HAP-1 (cell line): ENCODE measurements at places on chromosomes 2 and 18.

DNA sequence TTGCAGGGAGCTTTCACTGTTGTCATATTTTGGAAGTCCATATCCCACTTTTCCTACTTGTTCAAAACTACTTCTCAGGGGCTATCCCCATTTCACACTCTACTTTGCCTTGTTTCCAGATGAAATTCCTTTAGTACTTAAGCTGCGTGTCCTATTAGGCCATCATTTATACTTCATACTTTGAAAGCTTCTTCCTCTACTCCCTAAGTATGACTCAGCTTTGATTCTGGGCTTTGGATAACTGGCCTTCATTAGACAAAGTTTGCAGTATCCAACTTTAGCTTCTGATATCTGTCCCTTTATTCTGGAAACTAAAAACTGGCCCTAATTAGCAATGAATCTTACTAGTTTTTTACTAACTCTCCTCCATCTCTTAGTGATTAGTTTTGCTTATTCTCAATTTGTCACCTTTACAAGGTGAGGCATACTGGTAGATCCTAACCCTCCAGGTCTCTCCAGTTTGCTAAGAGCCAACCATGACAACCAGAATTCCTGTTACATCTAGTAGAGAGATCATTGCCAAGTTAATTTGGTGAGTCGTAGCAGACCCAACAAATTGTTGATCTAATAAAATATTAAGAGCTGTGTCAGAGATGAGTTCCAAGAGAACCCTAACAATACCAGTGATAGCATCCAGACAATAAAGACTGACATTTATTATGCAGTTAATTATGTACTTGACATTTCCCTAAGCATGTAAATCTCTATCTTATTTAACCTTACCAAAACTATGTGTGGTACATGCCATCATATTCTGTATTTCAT lies 31.2 kb upstream of the ITGAV start:
- no peak for DNase-seq

DNA sequence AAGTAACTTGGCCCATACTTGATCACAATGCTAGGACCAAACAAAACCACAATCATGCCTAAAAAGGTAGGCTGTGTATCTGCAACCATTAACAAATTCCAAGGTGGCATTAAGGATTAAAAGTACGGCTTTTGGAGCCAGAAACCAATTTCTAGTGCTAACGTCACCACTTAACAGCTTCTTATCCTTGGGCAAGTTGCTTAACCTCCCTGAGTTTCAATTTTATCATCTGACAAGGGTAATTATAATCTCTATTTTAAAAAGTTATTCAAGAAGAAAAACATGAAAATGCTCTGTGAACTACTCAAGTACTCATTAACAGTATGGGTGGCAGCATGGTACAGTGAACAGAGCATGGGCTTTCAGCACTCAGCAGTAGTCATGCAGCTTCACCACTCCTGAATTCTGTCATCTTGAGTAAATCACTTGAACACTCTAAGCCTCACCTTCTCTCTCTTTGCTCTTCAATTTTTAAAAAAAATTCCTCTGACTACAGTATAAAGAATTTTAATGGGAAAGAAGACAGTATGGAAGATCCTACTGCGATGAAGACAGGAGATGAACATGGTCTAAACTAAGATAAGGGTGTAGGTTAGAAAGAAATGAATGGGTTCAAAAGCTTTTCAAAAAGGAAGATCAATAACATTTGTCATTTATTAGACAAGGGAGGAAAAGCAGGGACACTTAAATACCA lies 69.2 kb downstream of the SS18 start:
- DNase-seq, result no peak

- DNase-seq, result no peak
These were observed 61.1 kb upstream of the TNP1 start for GRCh38 chr2:216920937-216921456.

DNA sequence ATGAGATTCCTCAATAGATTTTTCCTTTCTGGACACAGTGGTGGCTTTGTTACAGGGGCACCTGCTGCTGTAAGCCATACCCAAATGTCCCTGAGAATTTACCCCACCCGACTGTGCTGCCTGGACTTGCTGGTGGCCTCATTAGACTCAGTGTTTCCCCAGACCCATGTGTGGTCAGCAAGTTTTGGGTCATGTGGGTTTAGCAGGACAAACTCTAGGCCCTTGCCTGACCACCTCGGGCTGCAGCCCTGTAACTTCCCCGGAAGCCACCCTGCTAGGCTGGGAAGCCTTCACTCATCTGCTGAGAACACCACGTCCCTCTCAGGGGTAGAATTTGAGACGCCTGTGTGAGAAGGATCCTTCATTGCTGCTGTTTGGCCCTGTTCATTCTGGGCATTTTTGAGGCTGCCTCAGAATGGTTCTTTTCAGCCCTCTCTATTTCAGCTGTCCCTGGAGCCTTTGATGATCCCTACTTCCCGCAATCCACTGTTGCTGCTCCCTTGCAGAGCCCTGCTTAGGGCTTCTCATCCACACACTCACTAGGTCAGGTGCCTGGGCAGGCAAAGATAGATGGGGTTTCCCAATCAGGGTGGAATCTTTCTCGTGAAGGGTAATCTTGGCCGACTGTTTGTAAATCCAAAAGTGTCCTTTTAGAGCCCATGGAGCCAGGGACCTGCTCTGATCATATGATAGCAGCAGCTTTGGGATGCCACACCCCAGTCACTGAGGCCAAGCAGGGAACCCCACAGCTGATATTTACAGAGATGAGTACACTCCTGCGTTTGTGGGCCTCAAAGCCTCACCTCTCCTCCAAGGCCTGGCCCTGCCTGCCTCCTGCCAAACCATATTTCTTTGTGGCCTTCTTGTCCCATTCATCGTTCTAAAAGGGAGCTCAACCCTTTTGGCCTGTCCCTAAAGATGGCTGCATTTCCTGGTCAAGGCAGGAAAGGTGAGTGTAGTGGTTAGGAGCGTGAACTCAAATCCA lies 6.7 kb downstream of the EHD3 start:
- no peak for DNase-seq

DNA sequence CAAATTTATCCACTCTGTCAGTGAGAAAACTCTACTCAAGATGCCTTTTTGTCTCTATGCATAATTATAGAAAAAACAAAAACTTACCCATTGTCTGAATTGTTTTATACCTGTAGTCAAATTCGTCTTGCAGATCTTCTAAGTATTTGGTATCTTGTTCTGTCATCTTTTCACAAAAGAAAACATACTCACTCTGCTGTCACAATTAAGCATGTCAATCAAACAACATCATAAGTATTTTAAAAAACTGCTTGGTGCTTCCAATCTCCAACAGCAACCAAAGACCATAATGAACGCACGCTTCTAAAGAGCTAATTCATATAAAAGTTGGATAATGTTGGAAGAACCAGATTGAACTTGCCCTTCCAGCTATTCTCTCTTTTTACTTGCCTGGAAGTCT lies 55.6 kb upstream of the STAT1 start:
- DNase-seq, result no peak

DNA sequence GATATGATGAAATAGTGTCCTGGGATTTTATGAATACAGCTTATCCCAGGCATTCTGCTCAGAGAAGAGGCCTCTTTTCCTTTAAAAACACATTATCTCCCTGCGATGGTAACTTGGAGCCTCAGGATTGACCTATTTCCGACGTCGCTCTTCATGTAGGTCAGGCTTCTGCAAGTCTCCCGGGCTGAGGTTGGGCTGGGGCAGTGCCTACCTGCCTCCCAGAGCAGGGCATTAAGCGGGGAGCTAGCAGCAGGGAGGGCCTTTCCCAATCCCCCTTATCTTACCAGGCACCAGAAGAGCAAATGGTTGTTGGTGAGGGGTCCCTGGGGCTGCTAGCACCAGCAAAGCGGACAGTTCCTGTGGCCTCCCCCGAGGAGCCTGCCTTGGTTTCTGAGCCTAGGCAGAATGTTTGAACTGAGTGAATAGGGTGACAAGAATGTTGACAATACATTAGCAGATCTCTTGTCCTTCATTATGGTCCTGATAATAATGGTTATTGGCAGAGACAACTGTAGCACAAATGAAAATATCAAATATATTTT lies 60.2 kb downstream of the TRPM8 start:
- DNase-seq, result no peak

GRCh38 chr2:43060390-43061016 lies 165.9 kb downstream of the ZFP36L2 start:
- DNase-seq, result no peak

- DNase-seq, result peak; percentile 42
These were observed 75.2 kb upstream of the C2orf15 start for GRCh38 chr2:99066075-99066958.

DNA sequence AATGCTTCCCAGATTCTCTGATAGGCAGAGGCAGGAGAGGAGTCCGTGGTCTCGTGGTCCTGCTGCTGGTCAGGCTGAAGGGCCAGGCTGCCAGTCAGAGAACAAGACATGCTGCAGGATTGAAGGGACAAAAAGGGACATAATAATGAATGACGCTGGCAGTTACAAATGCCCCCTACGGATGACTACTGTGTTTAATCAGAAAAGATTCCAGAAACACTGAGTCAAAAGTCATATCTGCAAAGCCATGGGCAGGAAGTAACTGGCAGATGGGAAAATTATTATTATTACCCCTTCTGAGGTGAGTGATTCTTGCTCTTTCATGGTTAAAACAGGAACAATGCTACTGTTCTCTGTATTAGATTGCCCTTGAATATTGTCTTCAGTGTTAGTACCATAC lies 19.0 kb downstream of the LCT start:
- no peak for DNase-seq

- peak; percentile 44 for DNase-seq
These were observed 28.3 kb upstream of the ASAP2 start for GRCh38 chr2:9178110-9178903.

- DNase-seq, result no peak
These were observed 14.1 kb upstream of the INO80C start for GRCh38 chr18:35511833-35512232.

DNA sequence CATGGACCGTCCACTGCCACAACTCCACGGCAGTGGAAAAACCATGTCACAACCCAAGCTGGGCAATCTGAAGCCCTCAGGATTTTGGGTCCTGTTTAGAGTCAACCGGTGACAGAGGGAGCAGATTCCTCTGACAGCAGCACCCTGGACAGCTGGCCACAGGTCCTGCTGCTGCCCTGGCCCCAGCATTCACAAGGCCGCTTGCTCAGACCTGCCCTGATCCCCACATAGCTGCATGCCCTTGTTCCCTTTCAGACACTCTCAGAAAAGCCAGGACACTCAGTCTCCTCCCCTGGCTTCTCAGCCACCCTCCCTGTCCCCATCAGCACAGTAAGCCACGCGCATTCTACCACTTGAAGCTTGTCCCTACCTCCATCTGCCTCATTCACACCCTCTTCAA lies 1.6 kb downstream of the COPS9 start:
- peak; percentile 5 for DNase-seq

GRCh38 chr2:101745711-101746694 lies 48.5 kb downstream of the MAP4K4 start:
- DNase-seq, result no peak

DNA sequence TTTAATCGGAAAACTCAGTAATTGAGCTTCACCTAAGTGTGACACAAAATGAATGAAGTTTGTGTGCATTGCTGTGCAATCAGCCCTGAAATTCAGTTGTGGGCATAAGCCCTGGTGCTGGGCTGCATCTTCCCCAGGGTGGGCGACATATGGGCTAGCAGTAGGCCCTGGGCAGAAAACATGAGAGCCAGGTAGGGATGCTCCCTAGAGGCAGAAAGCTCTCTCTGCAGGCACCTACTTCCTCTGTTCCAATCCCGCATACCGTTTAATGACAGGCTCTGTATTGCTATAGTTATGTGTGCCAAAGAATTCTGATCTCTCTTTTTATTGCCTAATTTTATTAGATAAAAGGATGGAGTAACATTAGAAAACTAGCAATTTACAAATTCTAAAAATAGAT lies 456.7 kb downstream of the NRXN1 start:
- no peak for DNase-seq

GRCh38 chr2:32453242-32454062 lies 96.6 kb downstream of the BIRC6 start:
- DNase-seq, result no peak

- DNase-seq, result no peak
These were observed 459.7 kb downstream of the LRATD1 start for GRCh38 chr2:15092181-15092580.

- peak; percentile 22 for DNase-seq
These were observed 621 bp downstream of the TXNL1 start for GRCh38 chr18:56637711-56638231.

DNA sequence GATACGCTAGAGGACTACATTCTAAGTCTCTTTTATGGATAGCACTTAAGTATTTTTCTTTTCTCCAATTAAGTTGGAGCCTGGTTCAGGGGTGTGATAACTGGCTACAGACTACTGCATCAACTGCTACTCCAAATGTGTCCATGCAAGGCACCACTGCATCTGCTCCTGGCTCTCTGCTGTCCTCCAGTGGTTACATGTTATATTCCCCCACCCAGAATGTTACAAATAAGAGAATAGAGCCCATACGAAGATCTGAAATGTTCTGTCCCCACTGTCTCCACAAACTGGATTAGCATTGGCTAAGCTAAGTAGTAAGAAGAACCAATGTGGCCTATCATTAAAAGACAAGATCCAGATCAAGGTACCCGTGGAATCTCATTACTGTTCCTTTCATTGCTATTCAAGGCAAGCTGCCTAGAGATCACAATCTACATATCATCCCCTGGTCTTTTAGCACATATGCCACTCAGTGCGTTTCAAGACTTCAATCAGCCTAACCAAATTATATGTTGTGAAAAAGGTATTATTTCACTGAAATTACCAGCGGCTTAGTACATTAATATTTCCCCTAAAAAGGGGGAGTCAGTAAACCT lies 308.3 kb upstream of the SLC8A1 start:
- peak; percentile 51 for DNase-seq

DNA sequence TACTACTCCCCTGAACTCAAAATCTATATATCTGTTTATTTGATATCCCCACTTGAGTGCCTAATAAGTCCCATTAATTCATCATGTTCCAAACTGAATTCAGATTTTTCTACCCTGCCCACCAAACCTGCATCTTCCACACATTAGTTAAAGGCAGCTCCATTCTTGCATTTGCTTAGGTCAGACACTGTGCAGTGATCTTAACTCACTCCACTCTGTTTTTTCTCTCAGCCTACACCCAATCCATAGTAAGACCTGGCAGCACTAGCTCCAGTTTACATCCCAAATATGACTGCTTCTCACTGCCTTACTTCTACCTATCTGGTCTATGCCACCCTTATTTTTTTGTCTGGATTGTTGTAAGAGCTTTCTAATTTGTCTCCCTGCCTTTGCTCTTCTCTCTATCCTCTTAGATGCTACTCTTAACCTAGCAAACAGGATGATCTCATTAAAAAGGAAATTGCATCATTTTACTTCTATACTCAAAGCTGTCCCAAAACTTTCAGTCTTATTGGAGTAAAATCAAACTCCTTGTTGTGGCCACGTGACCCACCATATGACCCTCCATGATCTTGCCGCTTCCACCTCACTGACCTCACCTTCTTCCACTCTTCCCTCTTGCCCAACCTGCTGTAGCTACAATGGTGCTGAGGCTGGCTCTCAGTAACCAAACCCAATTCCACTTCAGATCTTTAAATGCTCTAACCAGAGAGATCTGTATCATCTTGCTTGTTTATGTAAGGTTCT lies 274.9 kb upstream of the FANCL start:
- no peak for DNase-seq

DNA sequence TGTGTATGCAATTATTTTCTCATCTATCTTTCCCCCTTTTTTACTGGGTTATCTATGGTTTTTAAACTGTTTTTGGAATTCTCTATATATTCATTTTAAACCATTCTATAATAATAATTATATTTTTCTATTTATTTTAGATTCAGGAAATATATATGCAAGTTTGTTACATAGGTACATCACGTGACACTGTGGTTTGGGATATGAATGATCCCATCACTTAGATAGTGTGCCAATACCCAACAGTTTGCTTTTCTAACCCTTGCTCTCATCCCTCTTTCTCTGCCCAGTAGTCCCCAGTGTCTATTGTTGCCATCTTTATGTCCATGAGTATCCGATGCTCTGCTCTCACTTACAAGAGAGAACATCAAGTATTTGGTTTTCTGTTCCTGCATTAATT lies 65.8 kb upstream of the SPHKAP start:
- no peak for DNase-seq
